ENCODE measurements at places on chromosomes 5 and 9.
A peak's percentile ranks its signal among the peaks of the same experiment; 100 is the strongest.

GRCh38 chr9:79193001-79193400 is 378.8 kb upstream of the TLE4 start:
- H3K27ac ChIP-seq = no peak overlapping the region
- no peaks in the 10 kb centered on the region for H3K4me1 ChIP-seq
- peaks cover 4% of the 10 kb centered on the region for H3K27me3 ChIP-seq
- no peak for DNase-seq
- H3K4me3 ChIP-seq = no peak overlapping the region

DNA sequence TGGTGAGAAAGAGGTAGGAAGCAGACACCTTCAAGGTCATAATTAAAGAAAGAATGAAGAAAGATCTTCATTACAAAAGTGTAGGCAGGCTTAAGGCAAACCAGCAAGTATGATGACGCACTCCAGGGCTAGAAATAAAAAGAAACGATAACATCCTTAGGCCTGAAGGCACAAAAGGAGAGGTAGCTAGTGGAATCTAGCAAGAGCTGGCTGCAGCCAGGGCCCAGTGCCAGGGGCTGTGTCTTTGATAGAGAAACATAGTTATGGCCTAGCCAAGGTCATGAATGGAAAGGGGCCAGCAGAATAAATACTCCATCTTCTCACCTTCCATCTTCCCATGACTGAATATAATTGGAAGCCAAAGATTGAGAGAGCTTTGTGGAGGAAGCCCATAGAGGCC is 6.8 kb upstream of the SH3TC2 start:
- no peaks in the 10 kb centered on the region for H3K36me3 ChIP-seq
- H3K27ac ChIP-seq = no peak overlapping the region
- no peak for DNase-seq
- no peaks in the 10 kb centered on the region for H3K4me1 ChIP-seq
- no peaks in the 10 kb centered on the region for H3K27me3 ChIP-seq
- no peak overlapping the region for H3K4me3 ChIP-seq

DNA sequence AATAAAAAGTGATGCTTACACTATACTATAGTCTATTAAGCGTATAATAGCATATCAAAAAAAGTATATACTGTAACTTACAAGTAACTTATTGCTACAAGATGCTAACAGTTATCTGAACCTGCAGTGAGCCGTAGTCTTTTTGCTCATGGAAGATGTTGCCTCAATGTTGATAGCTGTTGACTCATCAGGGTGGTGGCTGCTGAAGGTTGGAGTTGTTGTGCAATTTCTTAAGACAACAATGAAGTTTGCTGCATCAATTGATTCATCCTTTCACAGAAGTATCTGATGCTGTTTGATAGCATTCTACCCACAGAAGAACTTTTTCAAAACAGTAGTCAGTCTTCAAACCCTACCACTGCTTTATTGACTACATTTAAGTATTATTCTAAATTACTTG is 7.8 kb upstream of the C9orf40 start:
- no peaks in the 10 kb centered on the region for H3K27me3 ChIP-seq
- no peak overlapping the region for H3K27ac ChIP-seq
- no peaks in the 10 kb centered on the region for H3K4me1 ChIP-seq
- peaks cover 42% of the 10 kb centered on the region for H3K36me3 ChIP-seq
- no peak for DNase-seq

GRCh38 chr9:124214596-124215367 is 43.0 kb upstream of the NEK6 start:
- no peak overlapping the region for H3K4me3 ChIP-seq
- H3K27ac ChIP-seq = peak overlapping the region; percentile 93
- peaks cover 79% of the 10 kb centered on the region for H3K4me1 ChIP-seq
- H3K27me3 ChIP-seq = no peaks in the 10 kb centered on the region

DNA sequence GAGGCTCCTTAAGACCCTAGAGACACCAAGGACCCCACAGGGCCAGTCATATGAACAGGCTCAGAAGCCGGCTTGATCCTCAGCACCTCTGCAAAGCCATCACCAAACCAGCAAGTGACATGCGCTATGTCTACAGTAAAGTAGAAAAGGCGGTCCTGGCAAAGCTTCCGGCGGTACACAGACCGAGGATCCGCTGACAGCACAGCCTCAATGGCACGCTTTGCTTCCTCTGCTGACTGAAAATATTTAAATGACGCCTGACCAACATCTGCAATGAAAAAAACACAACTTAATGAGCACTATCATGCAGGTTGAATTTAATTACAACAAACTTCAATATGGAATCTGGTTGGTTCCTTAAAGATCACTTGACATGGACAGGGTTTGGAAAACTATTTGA is 17.6 kb downstream of the TRMO start:
- H3K4me1 ChIP-seq = peaks cover 18% of the 10 kb centered on the region
- H3K27me3 ChIP-seq = no peaks in the 10 kb centered on the region
- no peak overlapping the region for H3K4me3 ChIP-seq
- DNase-seq = no peak
- peaks cover 38% of the 10 kb centered on the region for H3K36me3 ChIP-seq

GRCh38 chr9:76136986-76137385 is 246.5 kb downstream of the PCSK5 start:
- no peaks in the 10 kb centered on the region for H3K36me3 ChIP-seq
- no peaks in the 10 kb centered on the region for H3K27me3 ChIP-seq
- no peak overlapping the region for H3K4me3 ChIP-seq
- no peak overlapping the region for H3K27ac ChIP-seq
- no peak for DNase-seq

- H3K36me3 ChIP-seq = peaks cover 39% of the 10 kb centered on the region
- H3K4me3 ChIP-seq = peak overlapping the region; percentile 95
- peaks cover 20% of the 10 kb centered on the region for H3K4me1 ChIP-seq
- no peaks in the 10 kb centered on the region for H3K27me3 ChIP-seq
Observed at GRCh38 chr9:130042406-130042884, 544 bp downstream of the FNBP1 start.

DNA sequence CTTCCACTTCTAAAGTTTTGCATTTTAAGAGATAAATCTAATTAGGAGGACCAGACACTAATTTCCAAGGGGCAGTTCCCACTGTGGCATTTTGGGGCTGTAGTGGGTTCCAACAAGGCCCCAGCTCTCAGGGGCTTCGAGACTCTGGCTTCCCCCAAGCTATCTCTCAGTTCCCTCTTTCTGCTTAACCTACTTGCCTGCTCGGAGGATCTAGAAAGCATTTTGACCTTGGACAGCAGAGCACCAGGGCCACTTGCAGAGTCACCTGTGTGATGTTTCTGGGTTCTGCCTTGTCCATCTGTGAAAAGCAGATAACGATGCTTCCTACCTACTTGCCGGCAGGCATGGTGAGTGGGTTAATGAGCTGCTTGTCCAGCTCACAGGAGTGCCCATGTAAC is 175.4 kb downstream of the MED10 start:
- H3K4me1 ChIP-seq = no peaks in the 10 kb centered on the region
- peaks cover 6% of the 10 kb centered on the region for H3K36me3 ChIP-seq
- H3K4me3 ChIP-seq = no peak overlapping the region
- no peaks in the 10 kb centered on the region for H3K27me3 ChIP-seq

GRCh38 chr5:108174286-108174685 is 207.6 kb downstream of the FBXL17 start:
- no peak overlapping the region for H3K4me3 ChIP-seq
- no peak overlapping the region for H3K27ac ChIP-seq
- H3K36me3 ChIP-seq = peaks cover 10% of the 10 kb centered on the region
- no peak for DNase-seq
- no peaks in the 10 kb centered on the region for H3K27me3 ChIP-seq

GRCh38 chr9:101366038-101366756 is 18.6 kb downstream of the BAAT start:
- H3K27me3 ChIP-seq = peaks cover 18% of the 10 kb centered on the region
- H3K36me3 ChIP-seq = no peaks in the 10 kb centered on the region
- no peaks in the 10 kb centered on the region for H3K4me1 ChIP-seq
- no peak for DNase-seq
- H3K4me3 ChIP-seq = no peak overlapping the region
- no peak overlapping the region for H3K27ac ChIP-seq

- DNase-seq = no peak
- peaks cover 10% of the 10 kb centered on the region for H3K27me3 ChIP-seq
- peaks cover 17% of the 10 kb centered on the region for H3K4me1 ChIP-seq
Observed at GRCh38 chr9:91694081-91694870, 255.8 kb downstream of the ROR2 start.

GRCh38 chr5:150560401-150561191 is 52.7 kb downstream of the NDST1 start:
- H3K36me3 ChIP-seq = no peaks in the 10 kb centered on the region
- peak; percentile 63 for DNase-seq
- no peak overlapping the region for H3K27ac ChIP-seq
- H3K27me3 ChIP-seq = no peaks in the 10 kb centered on the region
- H3K4me1 ChIP-seq = peaks cover 12% of the 10 kb centered on the region

DNA sequence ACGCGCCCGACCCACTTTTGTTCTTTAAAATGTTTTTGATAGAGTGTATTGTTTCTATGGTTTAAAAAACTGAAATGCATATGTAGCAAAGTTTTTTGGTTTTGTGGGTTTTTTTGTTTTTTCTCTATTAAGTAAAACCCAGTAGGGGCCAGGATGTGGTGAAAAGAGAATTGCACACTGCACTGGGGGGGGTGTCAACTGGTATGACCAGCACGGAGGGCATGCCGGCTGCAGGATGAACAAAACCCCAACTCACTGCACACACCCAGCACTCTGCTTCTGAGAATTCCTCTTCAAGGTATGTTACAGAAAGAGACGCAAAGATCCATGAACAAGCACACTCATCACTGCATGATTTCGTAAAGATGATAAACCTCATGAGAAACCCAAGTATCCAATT is 75.0 kb downstream of the STK10 start:
- peaks cover 46% of the 10 kb centered on the region for H3K4me1 ChIP-seq
- peak overlapping the region; percentile 93 for H3K27ac ChIP-seq
- peaks cover 59% of the 10 kb centered on the region for H3K36me3 ChIP-seq
- H3K27me3 ChIP-seq = no peaks in the 10 kb centered on the region
- peak overlapping the region; percentile 71 for H3K4me3 ChIP-seq

DNA sequence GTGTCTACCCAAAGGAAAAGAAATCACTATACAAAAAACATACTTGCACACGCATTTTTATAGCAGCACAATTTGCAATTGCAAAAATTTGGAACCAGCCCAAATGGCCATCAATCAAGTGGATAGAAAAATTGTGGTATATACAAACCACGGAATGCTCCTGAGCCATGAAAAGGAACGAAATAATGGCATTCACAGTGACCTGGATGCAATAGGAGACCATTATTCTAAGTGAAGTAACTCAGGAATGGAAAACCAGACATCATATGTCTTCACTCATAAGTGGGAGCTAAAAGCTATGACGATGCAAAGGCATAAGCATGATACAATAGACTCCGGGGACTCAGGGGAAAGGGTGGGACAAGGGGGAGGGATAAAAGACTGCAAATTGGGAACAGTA is 78.4 kb downstream of the ENC1 start:
- no peaks in the 10 kb centered on the region for H3K4me1 ChIP-seq
- no peak overlapping the region for H3K27ac ChIP-seq
- no peak for DNase-seq
- H3K27me3 ChIP-seq = peaks cover 3% of the 10 kb centered on the region
- no peak overlapping the region for H3K4me3 ChIP-seq
- no peaks in the 10 kb centered on the region for H3K36me3 ChIP-seq

GRCh38 chr5:127985811-127986325 is 97.7 kb upstream of the SLC12A2 start:
- H3K4me1 ChIP-seq = no peaks in the 10 kb centered on the region
- H3K27me3 ChIP-seq = no peaks in the 10 kb centered on the region
- H3K4me3 ChIP-seq = no peak overlapping the region
- H3K27ac ChIP-seq = no peak overlapping the region

GRCh38 chr9:95422650-95423049 is 94.1 kb downstream of the PTCH1 start:
- H3K4me1 ChIP-seq = peaks cover 13% of the 10 kb centered on the region
- H3K4me3 ChIP-seq = no peak overlapping the region
- peaks cover 10% of the 10 kb centered on the region for H3K36me3 ChIP-seq
- H3K27me3 ChIP-seq = peaks cover 39% of the 10 kb centered on the region
- DNase-seq = no peak

DNA sequence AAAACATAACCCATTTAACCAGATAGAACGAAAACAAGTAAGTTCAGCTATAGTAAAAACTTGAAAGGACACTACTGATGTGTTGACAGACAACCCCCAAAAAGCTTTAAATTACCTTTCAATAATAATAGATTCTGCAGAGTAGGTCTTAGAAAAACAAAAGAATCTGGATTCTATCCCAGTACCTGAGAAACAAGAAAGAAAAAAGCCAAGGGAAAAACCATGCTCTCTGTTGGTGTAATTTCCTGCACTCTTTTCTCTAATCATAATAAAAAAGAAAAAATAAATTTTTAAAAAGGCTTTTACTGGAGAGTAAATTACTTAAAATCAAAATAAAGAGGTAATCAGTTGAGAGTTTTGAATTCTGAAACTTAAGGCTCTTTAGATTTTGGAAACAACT is 1090.4 kb downstream of the PTPRD start:
- no peak overlapping the region for H3K4me3 ChIP-seq
- no peaks in the 10 kb centered on the region for H3K27me3 ChIP-seq
- DNase-seq = no peak

DNA sequence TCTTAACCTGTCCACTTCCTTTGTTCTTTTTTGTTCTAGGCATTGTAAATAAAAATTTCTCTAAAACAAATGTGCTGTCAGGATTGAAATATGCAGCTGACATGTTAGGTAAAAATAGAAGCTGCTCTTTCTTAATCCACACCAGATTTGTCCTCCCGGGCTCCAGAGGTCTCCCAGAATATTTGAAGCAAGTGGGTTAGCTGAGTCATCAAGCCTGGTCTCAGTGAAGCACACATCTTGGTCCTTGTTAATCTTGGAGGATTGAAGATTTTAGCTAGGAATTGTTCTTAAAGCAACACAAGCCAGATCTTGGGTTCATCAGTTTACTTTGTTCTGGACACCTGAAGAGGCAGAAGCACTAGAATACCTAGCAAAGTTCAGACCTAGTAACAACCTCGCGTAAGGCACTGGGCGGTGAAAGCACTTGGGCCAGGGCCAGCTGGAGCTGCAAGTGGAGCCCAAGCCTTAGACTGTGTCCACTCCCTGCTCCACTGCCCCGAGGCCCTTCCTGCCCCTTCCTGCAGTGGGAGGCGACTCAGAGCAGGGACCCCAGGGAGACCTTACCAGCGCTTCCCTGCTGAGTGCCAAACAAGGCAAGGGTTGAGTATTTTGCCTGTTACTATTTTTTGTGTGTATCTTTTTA is 36.5 kb downstream of the HABP4 start:
- H3K4me1 ChIP-seq = peaks cover 23% of the 10 kb centered on the region
- no peak overlapping the region for H3K27ac ChIP-seq
- H3K36me3 ChIP-seq = peaks cover 43% of the 10 kb centered on the region
- H3K27me3 ChIP-seq = no peaks in the 10 kb centered on the region
- no peak for DNase-seq
- no peak overlapping the region for H3K4me3 ChIP-seq

GRCh38 chr5:179246227-179246626 is 99.0 kb downstream of the ADAMTS2 start:
- H3K27ac ChIP-seq = no peak overlapping the region
- H3K4me3 ChIP-seq = no peak overlapping the region

GRCh38 chr9:35952526-35953191 is 5.3 kb downstream of the OR2S2 start:
- no peak for DNase-seq
- H3K4me1 ChIP-seq = peaks cover 2% of the 10 kb centered on the region
- H3K27me3 ChIP-seq = peaks cover 30% of the 10 kb centered on the region
- no peaks in the 10 kb centered on the region for H3K36me3 ChIP-seq
- no peak overlapping the region for H3K27ac ChIP-seq

All from stimulated activated naive B cell treated with anti-CD40 and anti-IgM and Interleukin-4, amounts not matched to agents 10 μg/mL and 1 μg/mL and 100 μg/mL, for 72 hours (primary cell).